ENCODE measurements at places on chromosomes 13 and 19.

GRCh38 chr19:49165865-49166301 is 8.3 kb downstream of the TRPM4 start:
- no peak for DNase-seq

DNA sequence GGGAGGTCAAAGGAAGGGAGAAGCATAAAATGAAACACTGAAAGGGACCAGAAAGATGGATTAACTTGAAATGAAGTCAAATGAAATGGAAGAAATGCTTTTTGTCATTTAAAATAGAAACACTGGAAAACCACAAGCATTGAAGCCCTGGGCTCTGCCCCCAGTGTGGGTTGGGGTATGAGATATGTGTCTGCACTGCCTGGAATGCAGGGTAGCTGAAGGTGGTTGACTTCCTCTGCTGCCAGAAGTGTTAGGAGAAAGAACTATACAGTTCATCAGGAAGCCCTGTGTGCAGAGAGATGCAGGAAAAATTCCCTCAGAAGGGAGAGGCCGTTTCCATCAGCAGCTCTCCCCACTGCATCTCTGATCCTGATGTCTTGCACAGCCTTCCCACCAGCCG is 69.2 kb downstream of the DHRS12 start:
- DNase-seq: no peak

- no peak for DNase-seq
These were observed 158.9 kb downstream of the MIPEP start for GRCh38 chr13:23730251-23730650.

DNA sequence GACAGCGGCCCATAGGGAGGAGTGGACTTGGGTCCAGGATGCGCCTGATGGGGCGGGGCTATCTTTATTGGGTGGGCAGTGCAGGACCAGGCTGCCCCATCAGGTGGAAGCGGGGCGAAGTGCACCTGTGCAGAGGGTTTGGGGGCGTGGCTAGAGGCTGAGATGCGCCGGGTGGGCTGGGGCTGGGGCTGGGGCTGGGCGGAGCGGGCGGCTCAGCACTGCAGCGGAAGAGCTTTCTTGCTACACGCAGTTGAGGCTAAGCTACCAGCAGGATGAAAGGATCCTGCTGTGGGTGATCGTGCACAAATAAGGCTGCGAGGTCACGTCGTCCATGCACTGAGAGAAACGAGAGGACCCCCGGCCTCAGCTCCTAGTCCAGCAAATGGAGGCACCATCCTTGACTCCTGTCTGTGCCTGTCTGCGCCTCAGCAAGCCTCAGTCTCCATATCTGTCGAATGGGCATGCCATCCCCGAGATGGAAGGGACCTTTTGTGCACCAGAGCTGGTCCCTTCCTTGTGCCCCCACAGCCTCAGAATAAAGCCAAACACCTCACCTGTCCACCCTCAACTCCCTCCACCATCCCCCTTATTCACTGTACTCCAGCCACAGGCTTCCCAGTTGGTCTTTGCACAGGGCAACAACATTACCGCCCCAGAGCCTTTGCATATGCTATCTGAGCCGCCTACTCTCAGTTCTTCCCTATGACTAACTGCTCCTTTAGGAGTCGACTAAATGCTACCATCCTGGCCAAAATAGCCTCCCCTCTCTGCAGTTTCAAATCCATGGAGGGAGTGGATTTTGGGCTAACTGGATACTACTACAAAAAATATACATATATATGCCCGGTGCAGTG is 21.0 kb upstream of the HOMER3 start:
- DNase-seq: no peak

DNA sequence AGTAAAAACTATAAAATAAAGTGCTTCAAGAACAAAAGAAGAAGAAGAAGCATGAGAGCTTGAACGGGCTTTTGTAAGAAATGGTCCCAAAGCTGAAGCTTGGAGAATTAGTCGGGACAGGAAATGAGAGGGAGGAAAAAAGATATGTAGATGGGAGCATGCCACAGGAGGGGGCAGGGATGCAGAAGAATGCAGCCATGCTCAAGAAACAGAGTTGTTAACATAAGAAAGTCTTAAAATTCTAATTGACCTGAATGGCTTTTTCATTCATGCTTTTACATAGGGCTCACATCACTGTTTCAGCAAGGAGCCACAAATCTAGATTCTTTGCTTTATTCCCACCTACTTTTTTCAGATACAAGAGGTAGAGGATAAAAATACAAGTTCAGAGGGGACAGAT is 27.7 kb upstream of the NBEA start:
- DNase-seq: no peak

- DNase-seq: no peak
These were observed 1.1 kb downstream of the UBXN6 start for GRCh38 chr19:4456476-4456842.

DNA sequence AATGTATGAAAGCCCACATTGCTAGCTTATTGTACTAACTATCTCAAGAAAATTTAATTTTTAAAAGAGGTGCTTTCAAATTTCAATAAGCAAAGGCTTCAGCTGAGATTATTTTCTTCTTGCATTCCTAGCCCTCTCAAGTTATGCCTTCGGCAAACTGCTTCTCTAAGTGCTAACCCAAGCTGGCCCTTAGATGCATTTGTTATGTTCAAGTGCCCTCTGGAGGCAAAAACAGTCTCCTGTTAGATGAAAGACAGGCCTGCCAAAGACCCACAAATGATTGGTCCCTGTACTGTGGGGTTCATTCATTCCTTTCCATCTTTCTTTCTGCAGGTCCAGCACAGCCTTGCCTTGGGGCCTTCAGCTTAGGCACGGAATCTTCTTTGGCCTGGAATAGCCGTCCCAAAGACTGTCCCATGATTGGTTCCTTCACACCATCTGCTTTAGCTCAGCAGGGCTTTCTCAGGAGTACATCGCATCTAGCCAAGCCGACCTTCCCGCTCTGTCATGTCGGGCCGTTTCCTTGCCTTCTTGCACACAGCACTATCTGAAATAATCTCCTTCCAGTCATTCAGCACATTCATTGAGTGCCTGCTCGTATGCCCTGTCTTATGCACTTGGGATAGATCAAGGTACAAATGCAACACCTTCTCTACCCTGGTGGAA is 26.4 kb upstream of the TPTE2 start:
- no peak for DNase-seq

GRCh38 chr19:16142032-16142580 is 1.4 kb upstream of the HSH2D start:
- DNase-seq: no peak

GRCh38 chr13:35208587-35208986 is 266.5 kb downstream of the NBEA start:
- no peak for DNase-seq

GRCh38 chr19:14476673-14477401 is 1.7 kb upstream of the PTGER1 start:
- peak; percentile 34 for DNase-seq

GRCh38 chr19:46035986-46036743 is 4.6 kb downstream of the IGFL4 start:
- no peak for DNase-seq

- DNase-seq: peak; percentile 61
These were observed 18.5 kb downstream of the SLC27A1 start for GRCh38 chr19:17488593-17489391.

DNA sequence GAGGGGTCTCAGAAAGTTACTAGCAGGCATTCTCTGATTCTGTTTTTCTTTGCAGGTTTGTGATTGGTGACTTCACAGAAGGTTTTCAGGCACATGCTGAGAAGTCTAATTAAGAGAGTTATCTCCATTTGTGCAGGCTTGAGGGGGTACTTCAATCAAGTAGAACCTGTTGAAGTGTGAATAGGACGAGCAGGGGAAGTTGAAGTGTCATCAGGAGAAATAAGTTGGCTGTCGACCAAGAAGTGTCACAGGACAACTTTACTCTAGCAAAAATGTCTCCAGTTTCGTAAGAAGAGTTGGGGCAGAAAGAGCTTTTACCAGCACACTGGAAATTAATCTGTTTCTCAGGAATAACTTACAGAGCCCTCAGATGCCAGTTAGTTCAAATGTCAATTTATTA is 576.5 kb upstream of the SLITRK5 start:
- no peak for DNase-seq
